ENCODE measurements at places on chromosomes 7 and 10.
A peak's percentile ranks its signal among the peaks of the same experiment; 100 is the strongest.

DNA sequence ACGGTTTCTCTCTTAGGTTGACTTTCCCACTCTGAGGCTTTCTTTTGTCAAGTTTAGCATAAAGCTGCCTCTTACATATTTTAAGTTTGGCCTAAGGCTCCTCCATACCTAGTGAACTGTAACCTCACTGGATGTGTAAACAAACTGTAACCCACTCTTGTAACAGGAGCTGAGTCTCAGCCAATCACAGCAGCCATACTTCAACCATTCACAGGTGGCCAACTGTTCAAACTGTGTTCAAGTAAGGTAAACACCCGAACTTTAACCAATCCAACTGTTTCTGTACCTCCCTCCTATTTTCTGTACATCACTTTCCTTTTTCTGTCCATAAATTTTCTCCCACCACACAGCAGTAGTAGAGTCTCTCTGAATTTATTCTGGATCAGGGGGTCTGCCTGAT lies 7.7 kb upstream of the NRBF2 start:
- DNase-seq, result no peak

- DNase-seq, result peak; percentile 68
These were observed 68.3 kb upstream of the FAM171A1 start for GRCh38 chr10:15439341-15439842.

DNA sequence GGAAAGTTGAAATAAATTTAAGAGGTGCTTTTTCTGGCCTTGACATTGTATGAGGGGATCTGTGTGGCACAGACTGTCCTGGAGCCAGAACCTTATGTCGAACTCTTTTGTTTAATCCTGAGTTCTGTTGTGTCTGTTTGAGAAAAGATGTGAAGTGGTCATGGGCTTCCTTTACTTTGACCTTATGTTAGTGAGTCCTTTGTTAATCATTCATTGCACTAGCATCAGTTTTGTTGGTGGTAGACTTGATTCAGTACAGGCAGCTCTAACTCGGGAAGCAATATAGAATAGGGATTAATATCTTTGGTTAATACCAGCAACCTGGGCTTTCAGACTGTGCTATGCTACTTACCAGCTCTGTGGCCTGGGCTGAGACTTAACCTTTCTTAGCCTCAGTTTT lies 123.9 kb upstream of the FZD1 start:
- no peak for DNase-seq

DNA sequence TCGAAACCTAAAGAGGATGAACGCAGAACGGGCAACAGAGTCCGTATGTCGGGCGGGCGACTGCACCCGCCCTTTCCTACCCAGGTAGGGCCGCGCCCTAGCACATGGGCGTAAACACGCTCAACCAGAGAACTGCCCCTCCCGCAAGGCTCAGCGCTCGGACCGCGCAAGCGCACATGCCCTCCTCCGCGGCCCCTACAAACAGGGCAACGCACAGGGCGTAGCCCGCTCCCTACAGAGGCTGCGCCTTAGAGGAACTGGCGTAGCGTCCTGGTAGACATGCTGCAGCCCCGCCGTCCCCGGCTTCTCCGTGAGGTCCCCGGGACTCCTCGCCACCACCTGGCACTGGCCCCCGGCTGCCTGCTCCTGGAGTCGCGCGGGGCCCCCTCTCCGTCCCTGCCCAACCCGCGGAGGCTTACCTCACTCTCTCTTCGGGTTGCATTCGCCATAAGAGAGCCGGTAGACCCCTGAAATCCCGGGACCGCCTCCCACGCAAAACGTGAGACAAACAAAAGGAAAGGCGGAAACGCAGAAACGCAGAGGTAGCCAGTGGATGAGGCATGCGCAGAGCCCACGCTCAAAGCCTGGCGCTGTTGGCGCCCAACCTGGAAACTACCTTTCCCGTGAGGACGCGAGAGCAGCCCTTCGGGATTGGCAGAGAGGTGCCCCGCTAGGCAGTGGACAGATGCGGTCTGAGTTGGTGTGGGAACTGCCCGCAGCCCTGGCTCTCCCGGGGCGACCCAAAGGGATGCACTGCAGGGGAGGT lies at the start of gene ZNF33B:
ZNF33B (minus strand) TSS at position 516 of the 766 bp plus-strand sequence. CDS start 1,642 bp downstream, outside the sequence.
- DNase-seq, result peak; percentile 90

GRCh38 chr7:16604054-16604453 lies 41.5 kb downstream of the ANKMY2 start:
- peak; percentile 51 for DNase-seq

DNA sequence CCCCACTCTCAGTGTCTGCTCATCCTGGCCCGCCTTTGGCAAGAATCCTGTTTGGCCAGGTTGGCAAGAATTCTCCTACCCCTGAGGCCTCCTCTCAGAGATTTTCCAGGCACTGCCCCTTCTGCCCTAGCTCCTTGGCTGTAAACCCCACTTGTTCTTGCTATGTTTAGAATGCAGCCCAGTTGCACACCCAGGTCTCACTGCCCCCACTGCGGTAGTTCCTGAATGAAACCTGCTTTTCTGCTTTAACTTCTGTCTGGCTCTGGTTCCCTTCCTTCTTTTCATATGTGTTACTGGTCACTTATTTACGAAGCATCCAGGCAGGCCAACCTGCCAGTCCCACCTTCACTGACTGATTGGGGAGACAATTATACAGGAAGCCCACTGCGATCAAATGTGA lies 576.9 kb downstream of the GLRX3 start:
- no peak for DNase-seq

Measured in fibroblast of mammary gland (primary cell).